Activated CD4-positive, alpha-beta T cell treated with anti-CD3 and anti-CD28 coated beads, Interleukin-2, Interleukin-4, amounts not matched to agents 100 ng/mL and 50 ng/mL, durations not matched to agents 16 hours and 8 hours (primary cell): ENCODE measurements at places on chromosomes 5 and 9.
A peak's percentile ranks its signal among the peaks of the same experiment; 100 is the strongest.

DNA sequence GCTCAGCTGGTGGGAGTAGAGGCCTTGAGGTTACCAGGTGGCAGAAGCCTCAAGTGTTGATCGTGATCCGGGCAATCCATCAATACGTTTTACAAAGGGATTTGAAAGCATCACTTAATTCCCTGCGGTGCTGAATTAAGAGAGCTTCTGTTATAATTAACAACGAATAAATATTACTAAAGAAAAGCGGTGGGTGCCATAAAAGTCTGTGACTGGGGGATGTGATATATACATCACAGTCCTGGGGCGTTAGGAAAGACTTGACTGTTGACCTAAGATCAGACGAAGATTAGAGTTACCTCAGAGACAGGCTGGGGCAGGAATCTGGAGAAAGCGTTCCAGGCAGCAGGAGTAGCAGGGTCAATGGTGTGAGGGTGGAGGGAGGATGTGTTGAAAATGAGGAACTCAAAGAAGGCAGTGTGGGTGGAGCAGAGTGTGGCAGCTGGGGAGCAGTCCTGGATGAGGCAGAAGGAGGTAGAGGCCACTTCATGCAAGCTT, 6.7 kb upstream of the C5orf63 start:
- no peak for DNase-seq

GRCh38 chr5:119319890-119320289, 35.9 kb upstream of the TNFAIP8 start:
- no peak for DNase-seq

DNA sequence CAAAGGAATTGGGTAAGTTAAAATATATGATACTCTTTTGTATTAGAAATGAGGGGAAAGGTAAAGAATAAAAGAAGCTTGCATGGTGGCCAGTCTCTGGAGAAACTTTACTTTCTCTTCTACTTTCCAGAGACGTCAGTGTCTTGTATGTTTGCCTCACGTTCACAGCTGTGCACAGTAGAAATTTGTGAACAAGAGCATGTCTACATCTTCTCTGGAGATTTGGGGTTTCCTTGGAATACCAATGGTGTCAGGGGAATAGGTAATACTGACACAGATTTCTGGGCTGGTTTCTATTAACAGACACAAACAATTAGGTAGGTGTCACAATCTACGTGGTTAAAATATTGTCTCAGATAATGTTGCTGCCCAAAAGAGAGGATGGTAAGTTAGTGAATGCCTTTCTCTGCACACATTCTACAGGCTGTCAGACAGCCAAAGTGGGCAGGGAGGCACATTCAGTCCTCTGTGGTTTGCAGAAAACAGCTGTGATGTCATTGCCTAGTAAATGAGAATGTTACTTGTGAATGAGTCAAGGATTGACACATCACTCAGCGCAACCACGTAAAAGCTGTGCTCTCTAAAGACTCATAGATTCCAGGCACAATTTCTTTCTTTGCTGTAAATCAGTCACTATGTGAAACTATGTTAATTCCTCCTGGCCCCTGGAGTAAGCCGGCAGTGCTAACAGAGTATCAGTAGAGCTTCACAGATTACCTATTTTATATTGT, 397.1 kb downstream of the MAN2A1 start:
- peak; percentile 60 for DNase-seq

DNA sequence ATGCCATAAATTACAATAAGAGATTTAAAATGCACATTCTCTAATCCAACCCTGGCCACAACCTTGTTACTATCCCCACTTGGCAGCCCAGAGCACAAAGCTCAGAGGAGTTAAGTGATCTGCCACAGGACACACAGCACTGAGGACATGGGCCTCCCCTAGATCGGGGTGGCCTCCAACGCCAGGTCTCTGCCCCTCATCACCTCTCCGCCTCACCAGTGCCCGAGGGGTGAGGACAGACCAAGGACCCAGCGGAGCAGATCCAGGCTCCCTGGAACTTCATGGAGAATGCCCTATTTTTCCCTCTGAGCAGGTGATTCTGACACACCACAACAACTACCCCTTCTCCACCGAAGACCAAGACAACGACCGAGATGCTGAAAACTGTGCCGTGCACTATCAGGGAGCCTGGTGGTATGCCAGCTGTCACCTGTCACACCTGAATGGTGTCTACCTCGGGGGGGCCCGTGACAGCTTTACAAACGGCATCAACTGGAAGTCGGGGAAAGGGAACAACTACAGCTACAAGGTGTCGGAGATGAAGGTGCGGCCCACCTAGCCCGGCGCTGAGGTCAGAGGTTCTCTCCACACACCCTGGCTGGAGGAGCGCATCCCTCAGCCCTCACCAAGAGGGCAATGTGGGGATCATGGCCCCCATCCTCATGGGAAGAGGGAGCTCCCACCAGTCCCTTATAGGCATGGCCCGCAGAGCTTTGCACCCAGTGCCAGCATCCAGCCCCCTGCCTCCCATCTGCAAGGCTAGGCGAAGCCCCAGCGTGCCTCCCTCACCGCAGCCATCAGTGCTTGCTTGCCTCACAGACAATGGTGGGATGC, 12.5 kb upstream of the FCN2 start:
- DNase-seq: no peak

- peak; percentile 29 for DNase-seq
Measured at GRCh38 chr5:149439899-149440542, 60.9 kb upstream of the IL17B start.

GRCh38 chr5:139644646-139645429, 3.3 kb upstream of the CXXC5 start:
- no peak for DNase-seq

DNA sequence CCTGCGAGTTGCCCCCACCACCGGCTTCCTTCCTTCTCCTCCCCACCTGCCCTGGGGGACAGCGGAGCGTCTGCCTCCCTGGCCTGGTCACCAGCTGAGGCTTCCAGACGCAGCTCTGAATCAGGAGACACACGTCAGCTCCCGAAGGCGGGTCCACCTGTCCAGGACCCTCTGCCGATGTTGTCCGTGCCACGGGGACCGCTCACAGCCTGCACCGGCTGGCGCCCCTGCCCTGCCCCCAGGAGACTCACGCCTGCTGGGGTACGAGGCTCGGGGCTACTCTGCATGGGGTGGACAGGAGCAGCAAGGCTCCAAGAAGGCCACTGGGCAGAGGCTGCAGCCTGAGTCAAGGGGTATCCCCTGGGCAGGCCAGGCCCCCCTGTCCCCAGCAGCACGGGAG, 1.9 kb upstream of the CCDC187 start:
- DNase-seq: no peak

DNA sequence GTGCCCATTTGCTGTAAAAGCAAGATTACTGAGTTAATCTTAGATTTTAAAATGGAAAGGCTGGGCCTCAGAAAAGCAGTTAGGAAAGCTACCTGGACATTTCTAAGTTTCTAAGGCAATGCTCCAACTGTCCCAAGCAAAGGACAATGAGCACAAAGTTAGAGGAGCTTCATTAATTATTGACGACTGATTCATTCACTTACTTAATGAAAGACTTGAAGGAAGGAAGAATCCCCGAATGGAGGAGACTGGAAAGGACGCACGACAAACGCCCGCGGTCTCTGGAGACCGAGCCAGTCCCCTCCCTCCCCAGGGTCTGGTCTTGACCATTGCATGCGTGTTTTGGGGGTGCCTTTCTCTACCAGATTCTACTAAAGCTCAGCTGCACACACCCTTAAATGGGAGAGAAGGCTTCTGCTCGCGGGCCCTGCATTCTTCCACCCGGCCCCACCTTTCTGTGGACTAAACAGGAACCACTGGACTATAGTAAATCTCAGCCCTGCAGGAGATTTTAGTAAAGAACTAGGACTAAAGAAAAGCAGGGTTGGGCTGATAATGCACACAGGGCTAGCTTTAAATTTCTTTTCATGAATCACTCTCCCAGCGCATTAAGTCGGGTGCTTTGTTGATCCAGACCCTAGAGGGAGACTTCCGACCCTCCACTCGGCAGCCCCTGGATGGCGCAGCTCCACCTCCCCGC, 44.8 kb downstream of the CTSL start:
- no peak for DNase-seq

- DNase-seq: no peak
Measured at GRCh38 chr9:37340961-37341360, 81.5 kb upstream of the GRHPR start.

- no peak for DNase-seq
Measured at GRCh38 chr5:154411338-154411737, 34.5 kb upstream of the SAP30L start.

DNA sequence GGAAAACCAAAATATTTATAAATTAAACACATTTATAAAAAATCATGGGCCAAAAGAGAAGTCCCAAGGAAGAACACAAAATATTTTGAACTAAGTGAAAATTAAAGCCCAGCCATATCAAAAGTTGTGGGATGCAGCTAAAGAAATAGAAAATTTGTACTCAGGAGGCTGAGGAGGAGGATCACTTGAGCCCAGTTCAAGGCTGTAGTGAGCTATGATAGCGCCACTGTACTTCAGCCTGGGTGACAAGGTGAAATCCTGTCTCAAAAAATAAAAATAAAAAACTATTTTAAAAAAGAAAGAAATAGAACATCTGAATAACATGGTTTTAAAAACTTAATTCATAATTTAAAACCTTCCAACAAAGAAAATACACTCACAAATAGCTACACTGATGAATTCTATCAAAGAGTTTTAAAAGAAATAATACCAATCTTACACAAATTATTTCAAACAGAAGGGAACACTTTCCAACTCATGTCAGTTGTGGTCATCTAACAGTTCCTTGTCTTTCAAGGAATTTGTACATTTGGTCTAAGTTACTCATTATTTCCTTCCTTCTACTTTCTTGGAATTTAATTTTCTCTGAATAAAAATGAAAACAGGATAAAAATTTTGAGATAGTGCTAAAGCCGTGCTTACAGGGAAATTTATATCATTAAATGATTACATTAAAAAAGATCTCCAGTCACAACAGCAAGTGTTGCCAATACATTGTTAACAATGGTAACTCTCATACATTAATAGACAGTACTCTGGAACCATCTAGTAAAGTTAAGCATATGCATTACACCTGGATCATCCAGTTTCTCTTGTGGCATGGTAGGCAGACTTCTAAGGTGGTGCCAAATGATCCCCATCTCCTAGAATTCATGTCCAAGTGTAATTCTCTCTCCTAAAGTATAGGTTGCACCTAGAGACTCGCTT, 17.8 kb downstream of the PTBP3 start:
- DNase-seq: no peak

- DNase-seq: peak; percentile 83
Measured at GRCh38 chr5:142006363-142007236, 6.2 kb downstream of the GNPDA1 start.

- DNase-seq: no peak
Measured at GRCh38 chr5:943918-944620, 51.4 kb downstream of the TRIP13 start.

- peak; percentile 53 for DNase-seq
Measured at GRCh38 chr9:26954050-26954508, 2.1 kb upstream of the IFT74 start.

- peak; percentile 52 for DNase-seq
Measured at GRCh38 chr5:116766470-116766947, 191.9 kb upstream of the SEMA6A start.

- DNase-seq: no peak
Measured at GRCh38 chr5:155268770-155269425, 255.3 kb downstream of the KIF4B start.

DNA sequence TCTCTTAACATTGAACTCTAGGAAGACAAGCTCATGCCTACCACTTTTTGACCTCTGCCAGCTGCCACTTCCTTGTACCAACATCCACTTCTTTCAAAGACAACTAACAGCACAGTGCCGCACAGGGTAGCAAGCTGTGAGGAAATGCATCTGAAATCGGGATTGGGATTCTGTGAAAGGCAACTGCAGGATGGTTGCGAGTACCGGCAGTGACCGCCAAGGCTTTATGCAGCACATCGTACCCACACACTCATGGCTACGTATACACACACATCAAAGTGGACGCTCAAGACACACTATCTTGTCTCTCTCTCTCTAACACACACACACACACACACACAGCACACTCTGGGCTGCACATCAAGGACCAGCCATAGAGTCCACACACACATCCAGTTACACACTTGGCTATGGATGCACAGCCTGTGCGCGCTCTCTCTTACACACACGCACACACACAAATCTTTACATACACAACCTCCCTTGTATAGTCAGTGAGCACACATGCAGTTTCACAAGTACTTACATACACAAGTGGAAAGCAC, 964 bp downstream of the HTR4 start:
- no peak for DNase-seq

DNA sequence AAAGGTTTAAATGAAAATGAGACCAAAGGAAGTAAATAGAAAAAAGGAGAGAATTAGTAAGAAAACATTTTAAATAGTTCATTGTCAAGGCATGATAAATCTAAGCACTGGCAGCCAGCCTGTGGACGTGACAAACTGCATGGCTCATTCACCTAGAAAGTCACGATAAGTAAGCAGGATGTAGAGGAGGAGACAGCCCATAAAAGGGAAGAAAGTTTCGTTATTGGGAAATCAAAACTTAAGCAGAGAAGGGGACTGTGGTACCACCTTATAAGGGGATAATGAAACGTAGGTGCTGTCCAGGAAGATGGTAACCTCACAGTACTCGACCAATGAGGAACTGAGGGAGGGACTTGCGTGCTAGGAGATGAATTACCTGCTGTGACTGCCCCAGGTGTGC, 494.5 kb upstream of the GRAMD2B start:
- no peak for DNase-seq

DNA sequence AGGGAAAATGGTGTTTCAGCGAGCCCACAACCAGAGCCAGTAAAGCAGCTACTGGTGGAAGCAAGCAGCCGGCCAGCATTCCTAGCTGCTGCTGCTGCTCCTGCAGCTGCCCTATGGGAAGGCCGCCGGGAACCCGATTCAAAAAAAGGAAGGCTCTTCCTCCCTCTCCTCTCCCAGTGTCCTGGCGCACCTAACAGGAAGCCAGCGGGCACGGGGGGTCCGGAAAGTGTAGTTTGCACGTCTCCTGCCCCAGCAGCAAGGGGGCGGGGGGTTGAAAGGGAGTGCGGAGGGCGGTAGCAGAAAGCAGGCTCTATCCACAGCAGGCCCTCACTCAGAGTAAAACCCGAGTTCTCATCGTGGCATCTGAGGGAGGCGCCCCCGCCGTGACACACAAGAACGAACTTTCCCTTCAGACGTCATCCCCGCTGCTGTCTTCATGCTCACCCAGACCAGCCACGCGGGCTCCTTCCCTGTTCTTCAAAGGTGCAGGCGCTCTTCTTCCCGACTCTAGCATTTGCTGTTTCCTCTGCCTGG, 16.5 kb downstream of the GRXCR2 start:
- DNase-seq: peak; percentile 12

GRCh38 chr5:171630350-171631065, 155.1 kb upstream of the SMIM23 start:
- no peak for DNase-seq

GRCh38 chr5:144142824-144143162, 27.7 kb downstream of the YIPF5 start:
- no peak for DNase-seq

- no peak for DNase-seq
Measured at GRCh38 chr5:25128606-25129005, 483.8 kb upstream of the CDH10 start.
